ENCODE measurements at places on chromosomes 13 and 19. TPM values are rescaled to one million over a fixed set of nuclear protein-coding genes. Genes with fewer than 3 reads are reported as not detected.

- no peak for ATAC-seq
Observed at GRCh38 chr13:20799726-20800416, 26.1 kb upstream of the EEF1AKMT1 start.

SMIM44 gene
- not detected for total RNA-seq

MYO1F gene
- total RNA-seq = 3.8 TPM

PEG3 gene
- total RNA-seq = 1.4 TPM

- ATAC-seq = no peak
Observed at GRCh38 chr13:50950849-50951248, 41.3 kb downstream of the RNASEH2B start.

All from esophagus mucosa (tissue), 1 donor.